ENCODE measurements at places on chromosomes 4 and X. TPM values are rescaled to one million over a fixed set of nuclear protein-coding genes. Genes with fewer than 3 reads are reported as not detected.

Gene RTL9
- 0.16 TPM for total RNA-seq

Gene DTHD1
- total RNA-seq: 0.94 TPM

Gene C1QTNF7
- total RNA-seq: 2.8 TPM

Gene SLC7A11
- total RNA-seq: 30.9 TPM

Gene GYPA
- 5.8 TPM for total RNA-seq

Gene PPEF2
- total RNA-seq: not detected

Gene HMGN5
- total RNA-seq: 0.31 TPM

Gene SYTL5
- total RNA-seq: 4.4 TPM

Gene P2RY10
- not detected for total RNA-seq

Gene CNKSR2
- 200 TPM for total RNA-seq

Gene CXCL6
- total RNA-seq: 0.62 TPM

Gene SPOCK3
- total RNA-seq: 15.1 TPM

Gene KDM6A
- total RNA-seq: 46.3 TPM

Gene CITED1
- 3.0 TPM for total RNA-seq

Gene CFP
- total RNA-seq: 0.62 TPM

Gene IQSEC2
- total RNA-seq: 8.6 TPM

Gene CFI
- total RNA-seq: 3.1 TPM

Gene SULT1B1
- 0.31 TPM for total RNA-seq

Gene ASB12
- 0.31 TPM for total RNA-seq

Gene HMX1
- total RNA-seq: 0.16 TPM

Gene SPANXA1
- not detected for total RNA-seq

Gene MAGEB2
- total RNA-seq: not detected

Gene DCAF8L2
- total RNA-seq: not detected

Gene ARHGAP4
- total RNA-seq: 6.6 TPM

Gene TRIM75
- total RNA-seq: not detected

Gene NDST3
- total RNA-seq: 39.3 TPM

Gene SUPT20HL2
- total RNA-seq: not detected

Gene TMEM31
- not detected for total RNA-seq

Gene SPACA5B
- not detected for total RNA-seq

Gene NUDT6
- 6.4 TPM for total RNA-seq

Gene LRIT3
- 0.16 TPM for total RNA-seq

Gene DMP1
- total RNA-seq: 0.16 TPM

Gene TMPRSS11E
- total RNA-seq: 0.16 TPM

Gene POU3F4
- total RNA-seq: 12.6 TPM

Gene CPE
- total RNA-seq: 347 TPM

Gene CDX4
- not detected for total RNA-seq

Gene SPANXB1
- total RNA-seq: not detected

Gene LYAR
- total RNA-seq: 9.4 TPM

Gene GAB3
- total RNA-seq: 1.4 TPM

Gene SASH3
- 0.62 TPM for total RNA-seq

Gene GC
- 0.31 TPM for total RNA-seq

Gene LAMP2
- total RNA-seq: 48.8 TPM

Gene GRK4
- total RNA-seq: 53.8 TPM

Gene SMIM10L2A
- total RNA-seq: 10.0 TPM

Gene POF1B
- total RNA-seq: not detected

Gene HPGD
- total RNA-seq: 4.2 TPM

Gene TRIM61
- 2.5 TPM for total RNA-seq

Gene TRIML1
- not detected for total RNA-seq

Gene RAI2
- total RNA-seq: 3.1 TPM

Gene LDB2
- total RNA-seq: 146 TPM

Gene GNPDA2
- 51.3 TPM for total RNA-seq

Gene CHST7
- total RNA-seq: 6.7 TPM

Gene SSX1
- not detected for total RNA-seq

Gene CSN1S1
- not detected for total RNA-seq

All from occipital lobe (tissue), 3 donors.